Calu3 (cell line): ENCODE measurements at places on chromosomes 4 and X. TPM values are rescaled to one million over a fixed set of nuclear protein-coding genes. Genes with fewer than 3 reads are reported as not detected.
A peak's percentile ranks its signal among the peaks of the same experiment; 100 is the strongest.

DNA sequence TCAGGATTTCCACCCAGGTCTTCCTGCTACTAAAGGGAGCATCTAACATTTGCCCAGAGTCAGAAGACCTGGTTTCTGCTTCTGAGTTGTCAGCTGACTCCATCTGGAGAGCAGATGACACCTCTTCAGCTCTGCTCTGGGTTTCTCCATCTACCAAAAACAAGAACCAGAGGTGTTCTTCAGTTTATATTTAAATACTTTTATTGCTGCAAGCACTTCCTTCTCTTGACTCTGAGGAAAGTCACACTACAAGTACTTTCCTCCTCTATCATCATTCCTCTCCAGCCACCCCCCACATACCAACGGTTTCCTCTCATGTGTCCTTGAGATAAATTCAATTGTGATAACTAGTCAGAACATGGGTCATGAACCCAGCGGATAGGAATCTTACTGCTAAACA is 88.4 kb downstream of the PPP3CA start:
- no peak for DNase-seq

GRCh38 chr4:39655876-39656275 is 17.2 kb upstream of the SMIM14 start:
- DNase-seq, result no peak

The DUSP21 gene
- total RNA-seq, result not detected in 2 replicates

- peak; percentile 26 for DNase-seq
These were observed 56.6 kb downstream of the LINC00632 start for GRCh38 chrX:140766024-140766611.

DNA sequence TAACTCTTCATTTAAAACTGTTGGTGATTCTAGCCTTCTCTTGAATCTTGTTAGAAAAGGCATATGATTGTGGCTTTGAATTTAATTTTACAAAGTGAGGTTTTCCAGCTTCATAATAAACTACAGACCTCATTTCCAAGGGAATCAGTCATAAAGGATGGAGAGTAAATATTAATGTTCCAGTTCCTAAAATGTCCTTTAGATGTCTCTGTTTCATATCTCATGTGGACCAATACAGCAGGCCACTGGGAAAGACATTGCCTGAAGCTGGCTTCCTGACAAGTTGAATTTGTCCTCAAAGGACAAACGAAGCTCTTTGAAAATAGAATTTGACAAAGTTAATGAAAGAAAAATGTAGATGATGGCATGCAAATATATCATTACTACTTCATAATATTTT is 125.4 kb downstream of the ZNF330 start:
- no peak for DNase-seq

- DNase-seq, result peak; percentile 63
These were observed 47.5 kb downstream of the MAGEA1 start for GRCh38 chrX:153226344-153227185.

DNA sequence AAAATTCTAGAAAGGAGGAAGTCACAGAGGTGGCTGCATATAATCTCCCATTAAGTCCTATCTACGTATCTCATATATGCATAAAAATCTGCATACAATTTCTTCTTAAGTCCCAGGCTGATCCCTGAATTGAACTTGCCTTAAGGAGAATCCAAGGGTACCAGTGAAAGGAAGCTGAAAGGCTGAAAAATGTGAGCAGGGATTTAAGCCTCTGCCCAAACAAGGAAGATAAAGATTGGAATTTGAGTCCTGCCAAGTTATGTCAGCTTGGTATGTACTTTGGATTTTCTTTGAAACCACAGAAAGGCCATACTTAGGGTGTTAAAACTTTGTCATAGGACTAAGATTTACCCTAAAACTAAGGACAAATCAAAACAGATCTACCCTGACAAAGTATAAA is 26.5 kb upstream of the GEMIN8 start:
- no peak for DNase-seq

The CCDC160 gene
- total RNA-seq, result 1.0 and 1.7 TPM in 2 replicates
